ENCODE measurements at places on chromosomes 12 and 14.
A peak's percentile ranks its signal among the peaks of the same experiment; 100 is the strongest.

DNA sequence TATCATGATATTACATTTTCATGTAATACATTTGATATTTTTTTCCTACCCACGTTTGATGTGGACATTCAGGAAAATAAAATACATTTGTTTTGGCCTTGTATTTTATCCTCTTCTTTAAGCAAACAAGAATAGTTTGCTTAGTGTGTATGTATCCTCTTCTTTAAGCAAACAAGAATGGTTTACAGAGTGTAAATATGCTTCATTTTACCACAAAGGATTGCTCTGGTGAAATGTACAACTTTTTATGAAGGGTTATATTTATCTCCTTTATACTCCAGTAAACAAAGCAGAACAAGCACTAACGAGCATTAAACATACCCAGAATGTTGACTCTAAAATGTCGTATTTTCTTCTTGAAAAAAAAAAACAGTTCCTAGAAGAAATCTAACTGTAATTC is 244.7 kb downstream of the KCNH5 start:
- no peak for DNase-seq

GRCh38 chr14:76987956-76988520 is 40.5 kb downstream of the IRF2BPL start:
- DNase-seq: no peak

GRCh38 chr12:81859521-81859920 is 100.4 kb upstream of the PPFIA2 start:
- DNase-seq: no peak

- no peak for DNase-seq
Measured at GRCh38 chr12:10069099-10069498, 29.7 kb downstream of the CLEC1A start.

GRCh38 chr12:113967368-113967767 is 1.2 kb upstream of the RBM19 start:
- no peak for DNase-seq

DNA sequence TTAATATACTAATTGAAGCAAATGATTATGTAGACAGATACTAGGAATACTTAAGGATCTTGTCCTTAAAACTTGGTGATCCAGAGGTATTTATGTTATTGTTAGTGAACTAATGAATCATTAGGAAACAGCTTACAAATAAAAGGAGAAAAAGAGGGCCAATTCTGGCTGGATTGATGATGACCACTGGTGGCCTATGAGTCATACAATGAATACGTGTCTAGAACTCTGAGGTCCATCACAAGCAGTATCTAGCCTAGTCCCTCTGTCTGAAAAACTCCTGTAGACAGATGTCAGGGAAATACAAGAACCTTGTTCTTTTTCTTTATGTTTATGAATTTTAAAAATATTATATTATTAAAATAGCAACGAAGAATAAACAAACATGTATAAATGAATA is 51.7 kb upstream of the RTL1 start:
- no peak for DNase-seq

GRCh38 chr12:108933949-108934348 is 54.1 kb downstream of the DAO start:
- DNase-seq: no peak

DNA sequence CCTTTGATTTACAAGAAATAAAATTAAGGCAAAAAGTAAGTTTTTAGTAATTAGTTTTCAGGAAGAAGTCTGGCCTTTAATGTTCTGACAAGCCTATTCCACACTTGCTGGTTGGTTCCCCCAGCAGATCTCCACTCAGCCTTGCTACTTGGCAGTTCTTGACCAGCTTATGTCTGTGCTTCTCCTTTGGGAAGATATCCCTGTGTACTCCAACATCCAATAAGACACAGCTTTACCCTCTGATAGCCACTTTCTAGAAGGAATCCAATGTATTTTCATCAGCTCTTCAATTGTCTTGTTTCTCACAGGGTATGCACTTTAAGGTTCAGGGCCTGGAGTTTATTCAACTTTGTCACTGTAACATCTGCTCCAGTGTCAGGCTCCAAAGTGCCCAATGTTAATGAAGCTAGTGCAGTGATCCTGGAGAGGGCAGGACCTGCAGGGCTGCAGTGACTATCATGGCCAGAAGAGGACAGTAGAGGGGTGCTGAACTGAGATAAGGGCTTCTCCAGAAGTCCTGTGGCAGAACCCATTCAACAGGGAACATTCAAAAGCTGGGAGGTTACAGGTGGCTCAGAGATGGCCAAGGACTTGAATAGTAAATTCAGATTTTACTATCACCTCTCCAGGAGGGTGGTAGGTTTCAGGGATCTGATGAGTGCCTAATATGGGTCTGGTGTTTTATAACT is 22.9 kb downstream of the JKAMP start:
- peak; percentile 60 for DNase-seq

- DNase-seq: no peak
Measured at GRCh38 chr12:106602076-106602475, 19.3 kb downstream of the RFX4 start.

GRCh38 chr12:68746572-68747180 is 700 bp downstream of the SLC35E3 start:
- DNase-seq: peak; percentile 37

DNA sequence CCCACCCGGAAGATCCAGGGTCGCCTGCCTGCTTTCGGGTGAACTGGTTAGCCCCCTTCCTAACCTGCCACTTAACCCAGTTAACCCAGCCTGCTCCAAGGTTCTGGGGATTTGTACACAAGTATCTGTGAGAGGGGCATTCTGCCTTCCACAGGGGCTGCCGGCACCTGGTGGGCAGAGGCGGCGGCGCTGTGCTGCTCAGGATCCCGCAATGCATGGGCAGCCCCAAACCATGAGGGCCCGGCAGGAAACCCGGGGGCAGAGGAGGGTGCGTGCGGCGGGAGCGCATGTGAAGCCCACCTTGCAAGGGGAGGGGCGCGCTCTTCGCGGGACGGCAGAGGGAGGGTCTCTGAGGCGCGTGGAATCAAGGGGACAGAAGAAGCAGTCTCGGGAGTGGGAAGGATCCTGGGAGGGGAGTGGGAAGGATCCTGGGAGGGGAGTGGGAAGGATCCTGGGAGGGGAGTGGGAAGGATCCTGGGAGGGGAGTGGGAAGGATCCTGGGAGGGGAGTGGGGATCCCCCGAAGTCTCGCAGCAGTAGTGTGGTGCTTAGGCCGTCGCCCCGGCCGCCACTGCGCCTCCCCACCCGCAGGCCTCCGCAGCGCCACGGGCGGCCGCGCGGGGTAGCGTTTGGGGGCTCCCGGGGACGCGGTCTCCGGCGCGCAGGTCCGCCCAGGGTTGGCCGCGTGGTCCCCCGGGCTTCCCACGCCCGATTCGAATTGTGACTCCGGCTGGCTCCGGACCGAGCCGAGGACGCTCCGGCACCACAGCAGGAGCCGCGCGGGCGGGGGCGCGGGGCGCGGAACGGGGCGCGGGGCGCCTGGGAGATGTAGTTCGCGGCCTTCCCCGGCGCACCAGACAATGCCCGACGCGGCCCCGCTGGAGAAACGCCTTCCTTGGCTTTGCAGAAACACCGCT is 4.9 kb upstream of the MTA1 start:
- DNase-seq: peak; percentile 75

GRCh38 chr14:71554959-71555612 is 377.1 kb upstream of the RGS6 start:
- DNase-seq: no peak

GRCh38 chr12:109619002-109619604 is 45.5 kb downstream of the MVK start:
- DNase-seq: no peak

DNA sequence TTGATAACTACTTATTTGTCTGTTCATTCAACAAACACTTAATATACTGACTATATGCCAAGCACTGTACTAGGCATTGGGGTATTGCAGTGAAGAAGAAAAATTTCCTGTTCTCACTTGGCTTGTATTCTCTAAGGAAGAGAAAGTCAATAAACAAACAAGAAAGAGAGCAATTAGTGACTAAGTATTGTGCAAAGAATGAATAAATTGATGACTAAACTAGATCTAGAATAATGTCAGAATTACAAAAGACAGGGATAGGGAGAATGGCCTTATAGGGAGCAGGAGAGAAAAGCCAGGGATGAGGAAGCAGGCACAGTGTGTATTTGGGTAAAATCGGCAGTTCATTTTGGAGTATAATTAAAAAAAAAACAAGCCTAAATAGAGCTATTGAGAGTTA is 4.2 kb upstream of the LIN7A start:
- DNase-seq: no peak

DNA sequence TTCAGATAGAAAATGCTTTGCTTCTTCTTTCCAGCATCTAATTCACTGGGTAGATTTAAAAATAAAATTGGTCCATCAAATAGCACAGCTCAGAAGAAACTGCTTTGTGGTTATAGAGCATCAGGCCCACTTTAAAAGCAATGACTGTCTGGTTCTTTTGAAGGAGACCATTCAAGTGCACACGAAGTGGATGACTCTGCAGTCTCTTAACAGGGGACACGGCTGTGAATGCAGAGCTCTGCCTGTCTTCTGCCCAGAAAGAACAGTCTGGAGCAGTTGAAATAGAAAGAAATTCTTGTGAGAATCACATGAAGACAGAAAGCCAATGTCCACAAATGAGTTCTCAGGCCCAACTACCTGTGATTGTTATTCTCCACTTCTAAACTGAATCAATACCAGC is 138.7 kb upstream of the PLEKHA5 start:
- DNase-seq: no peak

DNA sequence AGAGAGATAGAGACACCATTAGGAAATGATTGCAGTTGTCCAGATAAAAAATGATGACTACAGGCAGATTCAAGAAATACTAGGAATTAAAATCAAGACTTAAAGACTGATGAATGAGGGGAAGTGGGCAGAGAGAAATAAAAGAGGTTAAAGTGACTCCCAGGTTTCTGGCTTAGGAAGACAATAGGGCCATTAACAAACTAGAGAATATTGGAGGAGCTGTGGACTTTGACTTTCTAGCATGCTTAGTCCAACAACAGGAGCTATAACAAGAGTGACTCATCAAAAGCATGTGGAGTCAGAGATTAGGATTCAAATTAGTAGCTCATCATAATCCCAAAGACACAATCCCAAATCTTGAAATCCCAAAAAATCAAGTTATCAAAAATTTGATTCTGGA is 101.5 kb downstream of the BMP4 start:
- DNase-seq: no peak

DNA sequence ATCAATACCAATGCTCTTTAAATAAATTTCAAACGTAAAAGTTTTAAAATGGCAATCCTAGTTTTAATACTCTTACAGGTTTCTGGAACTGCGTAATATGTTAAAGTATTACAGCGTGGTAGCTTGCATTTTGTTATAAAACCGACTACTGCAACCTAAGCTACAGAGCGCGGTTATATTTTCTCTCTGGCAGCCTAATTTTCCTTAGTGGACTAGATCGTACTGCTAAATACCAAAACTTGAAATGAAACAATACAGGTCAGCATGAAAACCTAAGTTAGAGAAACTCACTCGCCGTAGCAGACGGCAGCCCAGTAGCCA is 1.2 kb downstream of the CCDC92 start:
- DNase-seq: no peak

DNA sequence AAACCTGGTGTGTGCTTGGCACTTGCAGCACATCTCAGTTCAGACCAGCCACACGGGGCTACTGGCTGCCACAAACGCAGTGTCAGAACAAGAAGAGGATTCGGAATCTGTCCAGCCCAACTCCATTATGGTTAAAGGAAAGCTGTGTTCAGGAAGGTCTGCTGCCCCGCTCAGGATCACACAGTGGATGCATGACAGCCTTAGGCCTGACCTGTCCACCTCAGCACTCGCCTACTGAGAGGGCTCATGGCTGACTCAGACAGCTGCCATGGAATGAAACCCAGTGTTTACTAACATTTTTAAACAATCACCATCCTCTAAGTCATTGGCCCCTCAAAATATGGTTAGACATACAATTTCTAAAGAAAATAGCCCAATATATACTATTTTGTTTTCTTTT is 5.6 kb upstream of the NIN start:
- DNase-seq: no peak
